ENCODE measurements at places on chromosomes 13 and 19.

DNA sequence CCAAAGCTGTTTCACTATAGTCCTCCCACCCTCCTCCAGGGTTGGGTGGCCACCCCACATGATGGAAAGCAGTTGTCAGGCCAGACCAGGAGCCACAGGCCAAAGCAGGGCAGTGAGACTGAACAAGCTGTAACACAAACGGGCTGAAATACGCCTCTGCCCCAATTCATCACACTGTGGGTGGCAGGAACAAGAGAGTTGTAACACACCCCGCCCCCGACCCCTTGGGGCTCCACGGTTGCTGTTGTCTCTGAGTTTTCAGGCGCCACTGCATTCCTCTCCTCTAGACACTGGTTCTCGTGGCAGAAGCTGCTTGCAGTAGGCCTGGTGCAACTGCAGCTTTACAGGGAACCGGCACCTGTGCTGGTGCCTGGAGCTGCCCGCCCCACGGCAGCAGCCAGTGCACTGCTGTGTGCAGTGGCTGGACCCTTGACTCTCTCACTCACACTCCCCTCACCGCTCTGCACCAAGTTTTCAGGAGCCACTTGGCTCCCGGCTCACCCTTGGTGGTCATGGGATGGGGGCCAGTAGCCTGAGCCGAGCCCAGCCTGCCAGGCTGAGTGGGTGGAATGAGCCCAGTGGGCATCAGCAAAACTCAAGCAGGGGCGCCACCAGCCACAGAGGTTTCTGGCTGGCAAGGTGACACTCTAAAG lies 1314.5 kb upstream of the MIR17HG start:
- no peak for DNase-seq

GRCh38 chr19:55390461-55390880 lies 4.7 kb downstream of the RPL28 start:
- DNase-seq = no peak

GRCh38 chr13:27398360-27398759 lies 26.1 kb upstream of the GTF3A start:
- no peak for DNase-seq

GRCh38 chr13:110685305-110686020 lies 20.5 kb downstream of the CARS2 start:
- no peak for DNase-seq

DNA sequence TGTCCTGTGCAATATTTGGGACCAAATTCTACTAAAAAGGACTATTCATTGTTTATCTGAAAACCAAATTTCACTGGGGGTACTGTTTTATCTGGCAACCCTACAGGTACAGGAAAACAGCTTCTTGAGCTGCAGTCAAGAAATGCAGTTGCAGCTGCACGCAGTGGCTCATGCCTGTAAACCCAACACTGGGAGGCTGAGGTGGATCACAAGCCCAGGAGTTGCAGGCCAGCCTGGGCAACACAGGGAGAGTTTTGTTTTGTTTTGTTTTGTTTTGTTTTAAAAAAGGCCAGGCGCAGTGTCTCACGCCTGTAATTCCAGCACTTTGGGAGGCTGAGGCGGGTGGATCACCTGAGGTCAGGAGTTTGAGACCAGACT lies 11.6 kb upstream of the ZSCAN1 start:
- no peak for DNase-seq

GRCh38 chr19:15422296-15423075 lies 3.7 kb upstream of the AKAP8L start:
- no peak for DNase-seq

- DNase-seq = no peak
Observed at GRCh38 chr13:50970956-50971355, 61.4 kb downstream of the RNASEH2B start.

DNA sequence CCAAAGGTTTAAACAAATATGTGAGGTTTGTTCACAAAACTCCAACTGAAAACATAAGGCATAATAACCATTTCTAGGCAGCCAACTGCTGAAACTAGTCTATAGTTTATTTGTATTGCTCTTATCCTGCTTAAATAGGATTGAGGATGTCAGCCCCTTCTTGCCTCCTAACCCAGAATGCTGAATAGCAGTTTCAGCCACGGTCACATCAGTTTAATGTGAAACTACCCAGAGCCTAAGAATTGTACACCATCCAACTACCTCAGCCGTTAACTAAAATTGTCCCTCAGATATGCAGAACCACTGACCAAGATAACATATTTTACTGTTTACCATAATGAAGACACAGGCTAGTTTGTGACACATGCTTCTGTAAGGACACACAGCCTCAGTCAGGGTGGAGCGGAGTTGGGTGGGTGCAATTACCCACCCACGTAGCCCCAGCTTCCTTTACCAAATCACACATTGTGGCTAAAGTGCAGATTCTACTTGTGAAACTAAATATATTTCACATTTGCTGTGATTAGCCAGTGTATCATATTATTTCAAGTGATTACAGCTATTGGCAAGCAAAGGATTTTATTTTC lies 259.9 kb downstream of the EFNB2 start:
- DNase-seq = no peak

DNA sequence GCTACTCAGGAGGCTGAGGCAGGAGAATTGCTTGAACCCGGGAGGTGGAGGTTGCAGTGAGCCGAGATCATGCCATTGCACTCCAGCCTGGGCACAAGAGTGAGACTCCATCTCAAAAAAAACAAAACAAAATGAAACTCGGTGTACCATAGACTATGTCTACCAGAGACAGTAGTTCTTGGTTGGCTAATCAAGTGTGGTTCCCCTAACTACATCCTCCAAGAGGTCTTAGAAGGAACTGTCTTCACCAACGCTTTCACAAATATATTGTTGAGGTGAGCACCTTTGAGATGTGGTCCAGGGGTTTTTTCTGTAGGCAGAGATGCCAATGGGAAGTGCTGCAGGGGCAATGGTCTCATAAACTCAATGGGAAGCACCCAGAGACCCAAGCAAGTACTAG lies 48.0 kb downstream of the RFC3 start:
- no peak for DNase-seq

DNA sequence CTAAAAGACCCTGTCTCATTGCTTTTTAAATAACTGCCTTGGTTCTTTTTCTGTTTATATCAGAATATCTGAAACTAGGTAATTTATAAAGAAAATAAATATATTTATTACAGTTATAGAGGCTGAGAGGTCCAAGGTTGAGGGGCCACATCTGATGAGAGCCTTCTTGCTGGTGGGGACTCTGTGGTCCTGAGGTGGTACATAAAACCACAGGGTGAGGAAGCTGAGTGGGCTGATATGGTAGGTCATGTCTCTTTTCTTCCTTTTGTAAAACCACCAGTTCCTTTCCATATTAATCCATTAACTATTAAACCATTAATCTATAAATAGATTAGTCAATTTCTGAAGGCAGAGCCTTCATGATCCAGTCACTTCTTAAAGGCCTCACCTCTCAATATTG lies 109.5 kb upstream of the SPRY2 start:
- no peak for DNase-seq

GRCh38 chr13:110580800-110581199 lies 19.3 kb upstream of the RAB20 start:
- no peak for DNase-seq

GRCh38 chr13:36829753-36830152 lies 10.7 kb downstream of the RFXAP start:
- no peak for DNase-seq

- DNase-seq = no peak
Observed at GRCh38 chr19:52345162-52345561, 9.1 kb downstream of the ZNF610 start.

DNA sequence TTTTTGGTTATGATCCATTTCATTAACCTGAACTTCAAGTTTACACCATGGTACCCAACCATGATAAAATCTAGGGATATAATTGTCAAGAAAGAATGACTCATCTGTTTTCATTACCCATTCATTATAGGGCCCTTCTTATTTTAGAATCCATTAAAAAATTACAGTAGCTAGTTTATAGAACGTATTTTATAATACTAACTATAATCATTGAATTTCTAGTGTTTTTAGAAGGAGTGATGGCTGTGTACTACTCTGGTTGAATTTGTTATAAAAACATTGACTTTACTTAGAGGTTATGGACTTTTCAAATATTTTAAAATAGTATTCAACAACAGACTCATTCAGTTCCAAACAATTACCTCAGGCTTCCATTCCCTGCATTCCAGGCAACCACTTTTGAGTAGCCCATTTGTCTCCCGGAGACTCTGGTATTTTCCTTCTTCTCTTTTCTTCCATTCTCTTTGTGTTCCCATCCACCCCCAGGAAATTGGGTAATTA lies 71.9 kb upstream of the KLF12 start:
- no peak for DNase-seq

- DNase-seq = no peak
Observed at GRCh38 chr13:21583478-21583877, 20.5 kb downstream of the MICU2 start.

GRCh38 chr13:38213314-38213713 lies 136.3 kb upstream of the UFM1 start:
- no peak for DNase-seq

- no peak for DNase-seq
Observed at GRCh38 chr19:33299051-33299688, 3.2 kb downstream of the CEBPA start.

- no peak for DNase-seq
Observed at GRCh38 chr19:17107546-17108452, 32.2 kb downstream of the MYO9B start.

DNA sequence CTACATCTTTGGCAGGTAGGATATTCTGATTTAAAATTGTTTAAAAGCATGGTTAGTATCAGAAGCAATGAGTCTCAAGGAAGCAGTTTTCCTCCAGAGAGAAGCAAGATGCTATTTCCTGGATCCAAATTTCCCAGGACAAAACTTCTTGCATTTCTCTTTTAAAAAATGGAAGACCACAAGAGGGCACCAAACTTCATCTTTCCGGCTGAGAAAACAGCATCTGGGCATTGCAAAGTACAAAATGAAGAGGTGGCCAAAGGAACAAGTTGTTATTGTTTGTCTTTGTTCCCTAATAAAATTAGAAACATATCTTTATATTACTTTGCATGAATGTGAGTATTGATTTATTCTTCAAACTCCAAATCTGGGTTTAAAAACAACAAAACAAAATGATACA lies 60.0 kb upstream of the LRCH1 start:
- DNase-seq = no peak

Data from activated CD8-positive, alpha-beta memory T cell treated with anti-CD3 and anti-CD28 coated beads for 48 hours (primary cell).